ENCODE measurements at places on chromosomes 12 and 14.
A peak's percentile ranks its signal among the peaks of the same experiment; 100 is the strongest.

DNA sequence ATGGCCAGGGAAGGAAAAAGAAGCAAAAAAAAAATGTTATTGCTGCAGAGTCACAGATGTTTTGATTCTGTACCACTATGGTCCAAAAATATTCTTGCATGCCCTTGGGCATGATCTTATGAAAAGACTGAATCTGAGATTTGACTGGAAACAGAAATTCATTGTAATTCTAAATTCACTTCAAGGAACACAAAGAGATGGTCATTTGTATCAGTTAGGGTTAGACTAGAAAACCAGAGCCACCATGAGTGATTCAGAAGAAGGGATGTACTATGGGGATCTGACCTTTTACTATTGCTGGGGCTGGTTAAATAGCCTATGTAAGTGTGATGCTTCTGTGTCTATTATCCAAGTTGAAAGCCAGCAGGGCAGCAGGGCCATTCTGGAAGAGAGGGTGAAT is 5.2 kb downstream of the TMTC1 start:
- no peak for DNase-seq
- peaks cover 10% of the 10 kb centered on the region for H3K4me1 ChIP-seq
- no peak overlapping the region for H3K4me3 ChIP-seq
- H3K27me3 ChIP-seq: peaks cover 27% of the 10 kb centered on the region
- H3K36me3 ChIP-seq: no peaks in the 10 kb centered on the region

DNA sequence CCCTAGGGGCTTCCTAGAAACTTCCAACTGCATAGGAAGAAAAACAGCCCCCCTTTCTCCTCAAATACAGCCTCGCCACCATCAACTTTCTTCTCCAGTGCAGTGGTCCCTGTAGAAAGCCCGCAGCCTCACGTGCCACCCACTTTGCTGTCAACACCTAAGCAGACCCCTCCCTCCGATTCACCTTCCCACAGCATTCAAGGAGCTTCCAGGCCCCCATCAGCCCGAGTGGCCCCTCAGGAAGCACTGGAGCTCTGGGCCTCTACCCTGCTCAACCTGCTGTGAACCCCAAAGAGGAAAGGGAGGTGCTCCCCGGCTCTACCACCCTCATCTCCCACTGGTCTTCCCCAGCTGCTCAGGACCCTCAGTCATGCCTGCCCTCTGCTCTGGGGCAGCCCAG is 55.0 kb downstream of the RNF34 start:
- no peak overlapping the region for H3K27ac ChIP-seq
- H3K4me3 ChIP-seq: no peak overlapping the region
- H3K36me3 ChIP-seq: peaks cover 7% of the 10 kb centered on the region
- H3K27me3 ChIP-seq: no peaks in the 10 kb centered on the region
- peaks cover 16% of the 10 kb centered on the region for H3K4me1 ChIP-seq
- DNase-seq: no peak

DNA sequence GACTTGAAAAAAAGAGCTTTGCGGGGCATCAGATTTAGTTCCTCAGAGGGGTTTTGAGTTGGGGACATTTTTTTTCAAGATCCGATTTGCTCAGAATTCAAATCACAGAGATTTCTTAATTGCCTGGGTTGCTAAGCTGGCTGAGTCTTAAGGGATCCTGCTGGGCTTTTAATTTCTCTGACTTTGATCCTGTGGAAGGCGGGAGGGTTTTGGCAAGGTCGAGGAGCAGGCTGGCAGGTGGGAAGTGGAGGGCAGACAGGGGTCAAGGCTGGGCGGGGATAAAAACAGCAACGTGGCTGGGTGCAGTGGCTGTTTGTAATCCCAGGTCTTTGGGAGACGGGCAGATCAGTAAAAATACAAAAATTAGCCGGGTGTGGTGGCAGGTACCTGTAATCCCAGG is 33.5 kb upstream of the CCDC63 start:
- no peaks in the 10 kb centered on the region for H3K4me1 ChIP-seq
- no peak overlapping the region for H3K27ac ChIP-seq
- peaks cover 13% of the 10 kb centered on the region for H3K27me3 ChIP-seq
- no peaks in the 10 kb centered on the region for H3K36me3 ChIP-seq
- H3K4me3 ChIP-seq: no peak overlapping the region

GRCh38 chr12:42560977-42561376 is 28.6 kb downstream of the PRICKLE1 start:
- H3K27me3 ChIP-seq: peaks cover 3% of the 10 kb centered on the region
- no peak overlapping the region for H3K4me3 ChIP-seq
- no peaks in the 10 kb centered on the region for H3K36me3 ChIP-seq

DNA sequence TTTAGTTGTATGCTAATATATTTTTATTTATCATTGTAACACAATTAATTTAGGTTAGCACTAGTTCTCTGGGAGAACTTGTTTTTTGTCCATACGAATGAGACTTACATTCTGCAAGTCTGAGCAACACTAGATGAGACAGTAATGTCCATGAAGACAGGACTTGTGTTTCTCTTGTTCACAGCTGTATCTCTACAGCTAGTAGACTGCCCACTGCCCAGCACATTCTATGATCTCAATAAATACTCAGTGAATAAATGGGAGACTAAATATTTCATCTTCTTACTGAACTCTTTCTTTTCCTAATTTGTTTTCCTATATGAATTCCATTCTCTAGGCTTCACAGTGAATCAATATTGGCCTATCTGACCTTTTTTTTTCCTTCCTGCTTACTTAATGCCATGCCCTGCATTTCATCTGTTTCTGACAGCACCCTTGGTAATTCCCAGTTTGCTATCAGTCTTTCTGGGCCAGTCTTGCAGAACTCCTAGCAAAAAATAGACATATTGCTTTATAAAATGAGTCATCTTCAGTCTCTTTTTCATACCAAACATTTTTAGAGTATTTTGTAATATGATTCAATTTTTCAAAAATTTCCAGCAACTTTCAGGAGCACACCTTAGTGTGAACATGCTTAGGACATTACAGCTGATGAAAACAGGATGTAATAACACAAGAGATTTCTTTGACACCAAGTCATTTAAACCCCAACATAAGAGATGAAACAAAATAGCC is 185.5 kb upstream of the ATP2B1 start:
- H3K4me1 ChIP-seq: peaks cover 4% of the 10 kb centered on the region
- H3K27ac ChIP-seq: no peak overlapping the region
- H3K36me3 ChIP-seq: no peaks in the 10 kb centered on the region
- no peaks in the 10 kb centered on the region for H3K27me3 ChIP-seq
- no peak overlapping the region for H3K4me3 ChIP-seq
- DNase-seq: no peak

DNA sequence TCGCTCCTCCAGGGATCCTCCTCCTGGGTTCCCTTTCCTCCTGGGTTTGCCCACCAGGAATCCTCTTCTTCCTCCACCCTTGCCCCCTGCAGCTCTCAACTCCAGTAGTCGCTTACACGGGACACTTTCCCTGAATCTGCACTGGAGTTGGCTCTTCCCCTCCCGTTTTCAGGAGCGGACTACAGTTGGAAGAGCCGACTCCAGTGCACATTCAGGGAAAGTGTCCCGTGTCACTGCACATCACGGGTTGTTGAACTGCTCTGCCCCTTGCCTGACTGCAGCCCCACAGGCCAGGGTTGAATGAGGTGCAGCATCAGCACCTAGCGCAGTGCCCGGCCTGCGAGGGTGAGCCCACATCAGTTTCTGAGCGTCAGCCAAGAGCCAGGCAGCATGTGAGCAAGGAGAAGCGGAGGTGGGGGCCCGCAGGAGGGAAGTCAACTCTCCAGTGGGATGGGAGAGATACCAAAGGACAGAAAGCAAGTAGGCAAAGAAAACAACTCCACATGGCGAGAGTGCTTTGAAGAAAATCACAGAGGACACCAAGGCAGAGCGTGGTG is 13.1 kb downstream of the RAPGEF3 start:
- no peaks in the 10 kb centered on the region for H3K36me3 ChIP-seq
- no peak for DNase-seq
- H3K4me1 ChIP-seq: peaks cover 5% of the 10 kb centered on the region
- H3K27ac ChIP-seq: no peak overlapping the region

DNA sequence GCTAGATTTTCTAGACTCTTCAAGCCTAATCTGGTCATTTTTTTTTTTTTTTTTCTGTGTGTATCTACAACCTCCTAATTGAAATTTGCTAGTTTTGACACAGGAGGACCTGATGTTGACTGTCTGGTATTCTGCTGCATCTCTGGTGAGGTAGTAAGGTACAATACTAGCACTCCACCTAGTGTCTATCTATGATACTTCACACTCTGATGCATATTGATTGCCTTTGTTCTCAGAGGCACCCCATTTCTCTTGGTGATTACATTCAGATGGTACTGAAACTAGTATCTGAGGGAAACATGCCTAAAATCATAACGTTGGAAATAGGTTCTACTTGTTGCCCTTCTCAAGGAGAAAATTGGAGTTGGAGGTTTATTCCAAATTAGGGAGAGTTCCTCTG is 930.5 kb upstream of the NOVA1 start:
- no peaks in the 10 kb centered on the region for H3K36me3 ChIP-seq
- H3K27me3 ChIP-seq: no peaks in the 10 kb centered on the region
- H3K27ac ChIP-seq: no peak overlapping the region
- DNase-seq: no peak
- H3K4me1 ChIP-seq: no peaks in the 10 kb centered on the region

DNA sequence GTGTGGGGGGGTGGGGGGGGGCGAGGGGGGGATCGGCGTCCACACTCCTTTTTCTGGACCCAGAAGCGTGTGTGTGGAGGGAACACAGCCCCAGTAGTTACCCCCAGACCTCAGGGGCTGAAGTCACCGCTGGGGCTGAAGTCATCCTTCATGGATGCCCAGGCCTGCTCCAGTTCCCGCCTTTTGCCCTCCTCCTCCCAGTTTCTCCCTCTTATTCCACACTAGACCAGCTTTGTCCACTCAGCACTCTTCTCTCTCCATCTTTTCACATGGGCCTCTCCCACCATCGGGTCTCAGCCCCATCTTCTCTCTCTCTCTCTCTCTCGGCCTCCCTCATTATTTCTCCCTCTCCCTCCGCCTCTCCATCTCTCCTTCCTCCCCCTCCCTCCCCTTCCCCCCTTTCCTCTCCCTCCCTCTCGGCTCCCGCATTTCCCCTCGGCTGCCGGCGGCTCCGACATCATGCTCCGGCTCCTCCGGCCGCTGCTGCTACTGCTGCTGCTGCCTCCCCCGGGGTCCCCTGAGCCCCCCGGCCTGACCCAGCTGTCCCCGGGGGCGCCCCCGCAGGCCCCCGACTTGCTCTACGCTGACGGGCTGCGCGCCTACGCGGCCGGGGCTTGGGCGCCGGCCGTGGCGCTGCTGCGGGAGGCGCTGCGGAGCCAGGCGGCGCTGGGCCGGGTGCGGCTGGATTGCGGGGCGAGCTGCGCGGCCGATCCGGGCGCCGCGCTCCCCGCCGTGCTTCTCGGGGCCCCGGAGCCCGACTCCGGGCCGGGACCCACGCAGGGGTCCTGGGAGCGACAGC is at the start of gene P3H3:
Gene P3H3, plus strand, starts transcription at position 426 of the 799 bp plus-strand sequence. Its CDS starts 34 bp downstream, at position 460.
- DNase-seq: no peak
- peaks cover 49% of the 10 kb centered on the region for H3K27me3 ChIP-seq
- peak within 1 kb of the TSS; percentile 85 for H3K4me3 ChIP-seq
- peaks cover 19% of the 10 kb centered on the region for H3K4me1 ChIP-seq

- H3K27ac ChIP-seq: no peak overlapping the region
- no peaks in the 10 kb centered on the region for H3K27me3 ChIP-seq
- no peak overlapping the region for H3K4me3 ChIP-seq
Observed at GRCh38 chr14:93212432-93212831, 5.4 kb downstream of the UBR7 start.

DNA sequence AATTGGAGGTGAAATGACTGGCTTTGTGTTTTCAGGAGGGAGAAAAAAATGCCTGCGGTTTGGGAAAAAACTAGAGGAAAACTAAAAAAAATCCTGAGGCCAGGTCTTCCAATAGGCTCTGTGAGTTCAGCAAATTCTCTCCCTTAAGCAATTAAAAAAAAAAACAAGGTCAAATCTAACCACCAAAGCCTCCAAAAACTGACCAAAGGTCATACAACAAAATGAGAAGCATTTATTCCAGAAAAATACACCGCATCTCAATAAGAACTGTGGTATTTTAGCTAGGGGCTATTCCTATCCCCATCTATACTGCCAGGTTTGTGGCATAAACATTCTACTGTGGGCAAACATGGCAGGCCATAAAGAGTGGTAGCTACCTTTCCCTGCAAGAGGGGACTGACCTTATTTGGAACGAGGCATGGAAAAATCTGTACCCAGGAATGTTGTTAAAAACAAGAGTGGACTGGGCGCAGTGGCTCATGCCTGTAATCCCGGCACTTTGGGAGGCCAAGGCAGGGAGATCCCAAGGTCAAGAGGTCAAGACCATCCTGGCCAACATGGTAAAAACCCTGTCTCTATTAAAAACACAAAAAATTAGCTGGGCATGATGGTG is 60.0 kb downstream of the LRP6 start:
- no peak overlapping the region for H3K27ac ChIP-seq
- H3K4me3 ChIP-seq: no peak overlapping the region
- DNase-seq: no peak
- peaks cover 32% of the 10 kb centered on the region for H3K27me3 ChIP-seq
- peaks cover 2% of the 10 kb centered on the region for H3K4me1 ChIP-seq

- H3K27ac ChIP-seq: no peak overlapping the region
- H3K4me3 ChIP-seq: no peak overlapping the region
- no peaks in the 10 kb centered on the region for H3K27me3 ChIP-seq
- DNase-seq: no peak
- H3K36me3 ChIP-seq: peaks cover 32% of the 10 kb centered on the region
Observed at GRCh38 chr14:63951429-63951828, 98.6 kb downstream of the SYNE2 start.

- no peak for DNase-seq
- no peaks in the 10 kb centered on the region for H3K27me3 ChIP-seq
- no peak overlapping the region for H3K4me3 ChIP-seq
- no peak overlapping the region for H3K27ac ChIP-seq
Observed at GRCh38 chr14:85250414-85251189, 279.3 kb upstream of the FLRT2 start.

DNA sequence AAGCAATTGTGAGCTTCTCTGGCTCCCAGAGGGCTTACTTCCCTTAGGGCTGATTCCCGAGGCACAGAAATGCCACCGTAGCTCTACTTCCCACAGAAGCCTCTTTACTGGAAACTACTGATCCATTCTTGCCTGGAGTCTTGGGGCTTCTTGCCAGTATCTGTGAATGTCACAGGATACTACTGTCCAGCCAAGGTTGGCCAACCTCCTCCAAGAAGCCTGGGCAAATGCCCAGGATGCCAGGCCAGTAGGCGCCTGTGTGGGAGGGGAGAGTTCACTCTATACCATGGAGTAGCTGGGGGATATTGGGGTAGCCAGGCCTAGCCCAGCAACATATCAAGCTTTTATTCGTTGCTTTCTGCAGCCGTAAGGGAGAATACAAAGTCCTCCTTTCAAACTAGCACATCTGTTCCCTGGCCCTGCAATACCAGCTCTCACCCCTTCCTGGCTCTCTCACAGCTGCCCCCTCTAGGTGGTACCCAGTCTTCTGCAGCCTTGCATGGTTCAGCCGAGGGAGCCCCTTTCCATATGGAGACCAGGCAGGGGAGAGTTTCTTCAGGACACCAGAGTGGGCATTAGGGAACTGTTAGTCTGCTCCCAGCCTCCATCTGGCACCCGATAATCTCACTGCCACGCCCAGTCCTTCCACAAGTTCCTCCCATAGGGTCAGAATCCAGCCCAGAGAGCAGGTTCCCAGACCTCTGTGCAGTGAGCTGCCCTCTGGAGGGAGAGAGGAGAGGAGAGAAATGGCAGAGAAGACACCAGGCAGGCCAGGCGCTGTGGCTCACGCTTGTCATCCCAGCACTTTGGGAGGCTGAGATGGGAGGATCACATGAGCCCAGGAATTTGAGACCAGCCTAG is 24.3 kb upstream of the PLEK2 start:
- no peak for DNase-seq
- H3K27ac ChIP-seq: no peak overlapping the region
- peaks cover 31% of the 10 kb centered on the region for H3K27me3 ChIP-seq

Data from T-helper 2 cell treated with Interferon-gamma antibody and Interleukin-4, amounts not matched to agents 5 μg/mL and 100 μg/mL, for 36 hours (primary cell).